ENCODE measurements at places on chromosomes 11 and 22.

GRCh38 chr11:100910808-100911207 lies 218.8 kb downstream of the PGR start:
- no peak for DNase-seq

DNA sequence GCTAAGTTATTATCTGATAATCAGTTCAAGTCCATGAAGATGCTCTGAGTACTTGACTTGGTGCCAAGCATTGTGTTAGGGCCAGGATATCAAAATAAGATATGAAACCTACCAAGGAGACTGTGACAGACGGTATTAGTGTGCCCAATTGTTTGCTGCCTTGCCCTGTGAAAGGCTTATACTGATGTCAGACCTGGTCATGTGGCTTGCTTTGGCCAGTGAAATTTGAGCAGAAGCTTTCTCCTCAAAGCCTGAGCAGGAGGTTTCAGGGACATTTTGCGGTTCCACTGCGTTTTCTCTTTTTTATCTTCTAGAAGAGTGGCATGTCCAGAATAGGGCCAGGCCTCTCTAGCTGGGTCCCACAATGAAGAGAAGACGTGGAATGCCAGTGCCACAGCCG lies 15.8 kb upstream of the PKNOX2 start:
- DNase-seq, result no peak

GRCh38 chr11:57379732-57380131 lies 1.2 kb downstream of the PRG3 start:
- DNase-seq, result peak; percentile 34

DNA sequence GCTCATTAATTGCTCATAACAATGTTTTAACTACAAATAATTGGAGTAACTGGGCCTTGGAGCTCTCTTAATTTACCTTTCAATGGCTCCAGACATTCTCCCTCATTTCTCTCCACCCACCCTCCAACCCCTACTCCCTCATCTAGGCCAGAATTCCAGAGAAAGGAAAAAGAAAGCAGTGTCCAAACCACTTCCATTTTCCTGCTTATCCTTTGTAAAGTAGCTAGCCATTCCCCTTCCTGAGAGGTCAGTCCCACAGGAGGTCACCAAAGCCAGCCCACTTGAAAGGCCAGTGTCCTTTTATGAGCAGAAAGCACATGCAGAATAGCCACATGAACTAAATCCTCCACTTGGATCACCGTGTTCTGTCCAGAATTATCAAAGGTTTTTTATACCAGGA lies 404.8 kb upstream of the FAT3 start:
- no peak for DNase-seq

DNA sequence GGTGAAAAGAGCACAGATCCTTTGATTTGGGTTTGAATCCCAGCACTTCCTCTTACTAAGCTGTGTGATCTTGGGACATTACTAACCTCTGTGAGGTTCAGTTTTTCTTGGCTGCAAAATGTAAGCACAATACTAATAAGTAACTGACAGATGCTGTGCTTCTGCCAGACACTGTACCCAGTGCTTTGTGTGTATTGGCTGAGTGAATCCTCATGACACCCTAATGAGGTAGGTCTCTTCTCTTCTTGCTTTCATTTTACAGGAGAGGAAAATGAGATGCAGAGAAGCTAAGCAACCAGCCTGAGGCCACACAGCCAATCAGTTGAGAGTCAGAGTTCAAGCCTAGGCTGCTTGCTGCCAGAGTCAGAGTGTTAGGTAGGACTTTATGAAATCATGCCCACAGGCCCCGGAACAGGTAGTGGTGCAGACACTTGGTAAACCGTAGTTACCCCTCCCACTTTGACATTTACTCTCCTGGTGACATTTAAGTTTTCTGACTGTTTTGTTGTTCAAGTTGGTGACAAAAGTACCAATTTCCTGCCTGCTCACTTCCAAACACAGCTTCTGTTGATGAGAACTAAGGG lies 21.2 kb downstream of the PTPRJ start:
- peak; percentile 30 for DNase-seq

- no peak for DNase-seq
Measured at GRCh38 chr11:112587664-112588063, 327.0 kb upstream of the PLET1 start.

DNA sequence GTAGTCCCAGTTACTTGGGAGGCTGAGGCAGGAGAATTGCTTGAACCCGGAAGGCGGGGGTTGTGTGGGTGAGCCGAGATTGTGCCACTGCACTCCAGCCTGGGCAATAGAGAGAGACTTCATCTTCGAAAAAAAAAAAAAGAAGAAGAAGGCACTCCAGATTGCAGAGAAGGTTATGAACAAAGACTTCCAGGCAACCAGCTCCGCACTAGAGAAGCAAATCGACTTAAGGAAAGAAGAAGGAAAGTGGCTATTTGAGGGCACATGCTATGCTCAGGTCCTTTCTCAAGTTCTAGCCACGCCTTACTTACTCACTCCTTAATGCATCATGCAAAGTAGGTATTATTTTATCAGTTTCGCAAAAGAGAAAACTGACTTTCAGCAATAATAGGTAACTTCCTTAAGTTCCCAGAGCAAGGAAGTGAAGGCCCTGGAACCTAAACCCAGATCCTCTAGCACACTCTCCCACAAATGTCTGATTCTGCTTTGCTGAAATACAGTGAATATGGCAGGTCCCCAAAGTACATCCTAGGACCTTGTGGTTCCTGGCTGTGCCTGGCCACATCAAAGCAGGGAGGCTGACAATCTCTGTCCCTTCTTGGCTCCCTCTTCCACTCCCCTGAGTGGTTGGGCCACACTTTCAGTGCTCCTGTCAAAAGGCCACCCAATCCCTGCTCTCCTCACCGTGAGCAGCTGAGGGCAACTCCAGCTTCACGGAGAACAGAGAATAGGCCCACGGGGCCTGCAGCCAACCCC lies 14.2 kb downstream of the CD3E start:
- no peak for DNase-seq

DNA sequence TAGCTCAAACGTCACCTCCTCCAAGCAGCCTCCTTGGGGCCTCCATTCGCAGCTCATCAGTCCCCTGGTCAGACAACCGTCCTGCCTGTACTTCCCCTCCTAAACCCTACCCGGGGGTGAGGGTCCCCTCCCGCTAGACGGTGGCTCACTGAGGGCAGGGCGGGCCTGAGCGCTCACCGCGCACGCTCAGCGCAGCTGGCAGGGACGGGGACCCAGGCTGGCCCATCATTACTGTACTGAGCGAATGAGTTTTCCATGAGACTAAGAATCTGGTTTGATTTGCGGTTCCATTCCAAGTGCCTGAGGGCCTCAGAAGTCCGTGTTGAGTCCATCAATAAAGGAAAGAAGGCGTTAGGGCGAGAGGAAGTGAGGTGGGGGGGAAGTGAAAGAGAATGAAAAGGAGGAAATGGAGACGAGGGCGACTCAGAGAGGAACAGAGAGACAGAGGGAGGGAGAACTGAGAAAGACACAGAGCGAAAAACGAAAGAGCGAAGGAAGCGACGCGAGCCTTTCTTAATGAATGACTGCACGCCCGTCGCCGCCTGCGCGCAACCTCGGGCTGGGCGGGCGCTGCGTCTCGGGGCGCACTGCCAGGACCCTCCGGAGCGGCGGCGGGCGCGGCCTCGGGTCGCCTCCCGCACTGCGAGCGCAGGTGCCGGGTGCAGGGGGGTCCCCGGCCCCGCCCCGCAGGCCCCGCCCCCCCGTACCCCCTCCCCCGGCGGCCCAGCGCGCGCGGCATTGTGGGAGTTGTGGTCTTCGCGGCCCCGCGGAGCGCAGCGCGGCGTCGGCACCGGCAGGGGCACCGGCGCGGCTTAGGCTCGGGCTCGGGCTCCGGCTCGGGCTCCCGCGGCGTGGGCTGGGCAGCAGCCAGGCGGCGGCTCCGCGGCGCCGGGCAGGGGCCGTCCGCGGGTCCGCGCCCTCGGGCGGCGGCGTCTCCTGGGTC lies at the start of gene ASPHD2:
Gene ASPHD2, plus strand, starts transcription at position 746 of the 943 bp plus-strand sequence. CDS start 4,356 bp downstream, outside the sequence.
- peak; percentile 91 for DNase-seq

DNA sequence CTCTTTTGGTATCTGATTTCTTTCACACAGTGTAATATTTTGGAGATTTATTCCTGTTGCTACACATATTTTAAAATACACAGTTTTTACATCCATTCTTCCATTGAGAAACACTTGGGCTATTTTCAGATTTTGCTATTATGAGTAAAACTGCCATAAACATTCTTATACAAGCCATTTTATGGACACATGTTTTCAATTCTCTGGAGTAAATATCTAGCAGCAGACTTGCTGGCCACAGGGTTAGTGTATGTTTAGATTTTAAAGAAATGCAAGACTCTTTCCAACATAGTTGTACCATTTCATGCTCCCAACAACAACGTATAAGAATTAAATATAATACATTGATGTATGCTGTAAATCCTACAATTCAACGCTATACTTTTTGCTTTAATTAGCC lies 360.8 kb upstream of the PITPNB start:
- DNase-seq, result no peak

DNA sequence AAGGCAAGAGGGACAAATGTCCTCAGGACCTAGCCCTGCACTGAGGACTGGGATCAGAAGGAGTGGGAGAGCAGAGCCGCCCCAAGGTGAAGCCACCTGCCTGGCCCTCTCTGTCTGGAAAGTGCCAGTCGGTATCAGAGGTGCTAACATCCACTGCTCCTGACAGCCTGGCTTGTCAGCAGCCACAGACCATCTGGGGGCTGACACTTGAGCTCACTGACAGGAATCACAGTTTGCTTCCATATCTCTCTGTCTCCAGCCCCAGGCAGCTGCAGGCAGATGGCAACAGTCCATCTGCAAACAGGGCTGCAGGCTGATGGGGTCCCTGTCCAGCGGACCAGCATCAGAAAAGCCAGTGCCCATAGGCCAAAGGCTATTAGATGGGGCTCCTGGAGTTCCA lies 5.5 kb downstream of the OPCML start:
- no peak for DNase-seq

GRCh38 chr22:39534591-39535356 lies 2.2 kb upstream of the RPS19BP1 start:
- DNase-seq, result peak; percentile 91

- DNase-seq, result peak; percentile 78
Measured at GRCh38 chr11:35483131-35483820, 42.1 kb downstream of the PAMR1 start.

DNA sequence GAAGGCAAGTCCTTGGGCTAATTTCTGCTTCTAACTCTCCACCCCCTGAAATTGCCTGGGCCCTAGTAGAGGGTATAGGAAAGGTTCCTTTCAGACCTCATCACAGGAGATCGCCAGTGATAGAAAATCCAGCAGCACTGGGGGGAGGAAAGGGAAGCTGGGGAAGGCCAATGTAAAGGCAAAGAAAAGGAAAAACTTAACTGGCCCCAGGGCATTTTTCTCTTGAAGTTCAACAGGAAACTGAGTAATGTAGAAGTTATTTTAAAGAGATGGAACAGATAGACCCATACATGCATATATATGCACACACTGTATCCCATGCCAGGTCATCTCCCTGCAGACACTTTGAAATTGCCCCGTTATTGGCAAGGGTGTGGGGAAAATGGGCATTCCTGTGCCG lies 134.0 kb downstream of the TRIM44 start:
- DNase-seq, result no peak

- DNase-seq, result no peak
Measured at GRCh38 chr11:35173011-35173511, 34.1 kb downstream of the CD44 start.

DNA sequence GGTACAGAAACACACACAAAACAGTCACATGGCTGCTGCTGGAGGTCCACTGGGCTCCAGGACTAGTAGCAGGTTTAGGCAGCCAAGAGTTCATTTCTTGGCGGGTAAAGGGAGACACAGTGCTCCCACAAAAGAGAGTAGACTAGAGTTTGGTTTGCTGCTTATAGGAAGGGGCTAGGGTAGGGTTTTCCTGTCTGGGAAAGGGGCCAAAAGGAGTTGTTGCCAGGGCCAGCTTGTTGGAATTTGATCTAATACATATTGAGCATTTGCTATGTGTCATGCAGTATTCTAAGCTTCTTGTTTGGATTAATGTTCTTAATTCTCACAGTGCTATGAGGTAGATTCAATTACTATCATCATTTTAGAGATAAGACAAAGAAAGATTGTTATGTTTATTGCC lies 195.1 kb upstream of the PLET1 start:
- no peak for DNase-seq

GRCh38 chr11:17585911-17586695 lies 39.0 kb downstream of the OTOG start:
- no peak for DNase-seq

GRCh38 chr11:65295001-65295400 lies 19.7 kb upstream of the CDC42EP2 start:
- DNase-seq, result no peak

DNA sequence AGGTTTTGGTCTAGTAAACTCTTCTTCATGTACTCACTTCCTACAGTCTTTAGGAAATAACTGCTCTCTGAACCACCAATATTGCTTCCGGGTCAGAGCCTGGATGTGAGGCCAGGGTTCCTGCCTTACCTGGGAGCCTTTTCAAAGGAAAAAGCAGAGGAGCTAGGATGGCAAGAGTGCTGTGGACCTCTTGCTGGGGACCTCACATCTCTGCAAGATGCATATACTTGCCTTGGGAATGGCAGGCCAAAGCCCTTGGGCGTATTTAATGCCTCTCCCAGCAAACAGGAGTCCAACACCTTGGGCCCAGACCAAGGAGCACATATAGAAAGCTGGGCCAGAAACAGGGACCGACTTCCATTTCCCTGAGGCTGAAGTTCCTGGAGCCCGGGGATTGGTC lies 5.3 kb downstream of the GLB1L2 start:
- no peak for DNase-seq

All from GM03348 (cell line).